ENCODE measurements at places on chromosomes 3 and 15.

DNA sequence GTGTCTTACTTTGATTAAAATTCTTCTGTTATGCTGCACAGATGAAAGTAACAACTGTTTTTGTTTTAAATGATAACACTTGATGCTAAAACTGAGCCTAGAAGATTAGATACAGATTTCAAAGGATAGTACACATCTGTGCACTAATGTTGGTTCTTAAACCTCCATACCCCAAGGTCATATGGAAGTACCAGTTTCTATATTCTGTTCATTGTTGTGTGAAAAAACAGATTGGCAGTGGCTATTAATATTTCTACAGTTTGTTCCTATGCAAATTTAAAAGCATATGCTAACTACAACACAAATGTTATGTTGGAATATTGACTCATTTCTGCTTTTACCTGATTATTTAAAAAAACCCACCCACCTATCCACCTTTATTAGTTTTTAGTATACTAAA lies 32.0 kb upstream of the GBE1 start:
- no peak for DNase-seq

GRCh38 chr3:99651531-99651930 lies 13.1 kb downstream of the COL8A1 start:
- peak; percentile 64 for DNase-seq

DNA sequence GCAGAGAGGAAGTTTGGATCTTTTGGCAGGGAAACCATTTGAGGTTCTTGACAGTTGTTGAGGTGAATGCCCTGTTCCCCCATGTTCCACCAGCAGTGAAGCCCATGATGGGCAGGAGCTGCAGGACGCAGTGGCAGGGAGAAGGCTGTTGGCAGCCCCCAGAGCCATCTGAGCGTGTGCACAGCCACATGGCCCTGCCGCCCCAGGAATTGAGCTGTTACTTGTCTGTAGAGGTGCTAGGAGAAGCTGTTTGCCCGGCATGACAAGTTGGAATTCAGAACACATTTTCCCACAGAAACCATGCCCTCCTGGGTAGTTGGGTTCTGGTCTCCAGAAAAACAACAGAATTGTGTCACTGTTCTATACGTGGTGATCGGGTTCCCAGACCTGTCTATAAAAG lies 218.2 kb upstream of the NR2E3 start:
- no peak for DNase-seq

DNA sequence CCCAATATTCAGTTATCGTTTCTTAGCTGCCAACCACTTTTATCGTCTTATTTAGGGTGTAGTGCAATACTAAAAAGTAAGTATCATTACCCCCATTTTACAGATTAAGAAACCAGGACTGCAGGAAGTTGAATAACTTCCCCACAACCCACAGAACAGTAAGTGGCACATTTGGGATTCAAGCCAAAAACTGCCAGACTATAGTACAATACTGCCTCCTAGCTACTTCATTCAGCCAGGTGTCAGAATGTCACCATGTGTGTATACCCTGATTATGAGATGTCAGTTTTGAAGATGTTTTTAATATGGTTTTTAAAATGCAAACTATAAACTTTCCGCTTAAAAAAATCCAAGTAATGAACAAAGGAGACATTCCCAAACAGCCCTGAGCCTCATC lies 74.2 kb upstream of the PROK2 start:
- no peak for DNase-seq

DNA sequence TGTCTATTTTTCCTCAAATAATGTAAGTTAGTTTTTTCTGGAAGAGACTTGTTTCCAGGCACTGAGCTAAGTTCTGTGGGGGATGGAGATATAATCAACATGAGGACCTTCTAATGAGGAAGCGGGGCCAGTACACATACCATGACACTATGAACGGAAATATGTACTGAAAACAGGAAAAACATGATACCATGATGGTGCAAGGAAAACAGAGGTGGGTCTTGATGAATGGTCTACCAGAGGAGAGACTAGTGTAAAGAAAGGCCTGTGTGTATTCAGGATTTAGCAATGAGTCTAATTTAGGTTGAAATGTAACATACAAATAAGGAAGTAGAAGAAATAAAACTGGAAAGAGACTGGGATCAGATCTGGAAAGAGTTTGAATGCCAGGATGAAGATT lies 38.9 kb upstream of the TPRG1 start:
- no peak for DNase-seq

DNA sequence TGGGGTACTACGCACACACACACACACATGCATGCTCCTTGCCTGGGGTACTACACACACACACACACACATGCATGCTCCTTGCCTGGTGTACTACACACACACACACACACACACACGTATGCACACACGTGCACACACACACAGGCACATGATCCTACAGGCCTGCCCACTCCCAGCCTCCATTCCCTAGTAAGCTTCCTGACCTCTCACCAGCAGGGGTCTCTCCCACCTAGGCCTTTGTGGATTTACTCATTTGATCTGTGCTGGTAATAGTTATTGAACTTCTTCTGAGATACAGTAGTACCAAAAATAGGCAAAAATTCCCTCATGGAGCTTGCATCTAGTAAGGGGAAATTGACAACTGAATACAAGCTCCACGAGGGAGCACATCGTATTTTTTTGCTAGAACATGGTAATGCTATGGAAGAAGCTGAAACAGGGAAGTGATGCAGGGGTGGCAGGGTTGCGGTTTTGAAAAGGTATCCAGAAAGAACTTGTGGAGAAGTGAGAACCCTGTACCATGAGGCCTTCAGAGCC lies 19.1 kb downstream of the TTC21A start:
- DNase-seq = no peak

DNA sequence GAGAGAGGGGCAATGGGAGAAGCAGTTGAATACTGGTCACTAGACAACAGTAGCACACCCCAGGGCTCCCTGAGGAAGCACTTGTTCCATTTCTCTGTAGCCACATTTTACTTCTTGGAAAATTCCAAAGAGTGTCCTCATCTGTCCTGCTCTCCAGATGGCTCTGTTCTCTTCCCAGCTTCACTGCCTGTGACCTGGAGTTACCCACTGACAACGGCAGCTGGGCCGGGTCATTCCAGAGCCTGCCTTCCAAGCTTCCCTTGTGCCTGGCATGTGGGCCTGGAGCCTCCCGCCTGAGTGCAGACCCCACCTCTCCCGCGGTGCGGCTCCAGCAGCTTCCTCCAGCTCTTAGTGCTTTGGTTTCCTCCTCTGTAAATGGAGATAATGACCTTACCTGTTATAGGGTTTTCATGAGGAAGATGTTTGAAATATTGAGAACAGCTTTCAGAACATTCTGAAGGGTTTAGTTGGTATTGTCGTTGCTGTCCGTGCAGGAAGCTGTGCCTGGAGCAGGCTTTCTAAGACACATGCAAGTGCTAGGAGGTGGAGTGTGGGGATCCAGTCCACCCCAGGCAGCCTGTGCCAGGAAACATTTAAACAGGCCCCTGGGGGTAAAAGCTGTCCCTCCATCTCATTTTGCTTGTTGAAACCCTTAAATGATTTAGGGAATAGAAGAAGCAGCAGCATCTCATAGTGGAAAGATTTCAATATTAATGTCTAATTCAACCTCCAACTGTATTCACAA lies 24.8 kb downstream of the EFCC1 start:
- DNase-seq = no peak

DNA sequence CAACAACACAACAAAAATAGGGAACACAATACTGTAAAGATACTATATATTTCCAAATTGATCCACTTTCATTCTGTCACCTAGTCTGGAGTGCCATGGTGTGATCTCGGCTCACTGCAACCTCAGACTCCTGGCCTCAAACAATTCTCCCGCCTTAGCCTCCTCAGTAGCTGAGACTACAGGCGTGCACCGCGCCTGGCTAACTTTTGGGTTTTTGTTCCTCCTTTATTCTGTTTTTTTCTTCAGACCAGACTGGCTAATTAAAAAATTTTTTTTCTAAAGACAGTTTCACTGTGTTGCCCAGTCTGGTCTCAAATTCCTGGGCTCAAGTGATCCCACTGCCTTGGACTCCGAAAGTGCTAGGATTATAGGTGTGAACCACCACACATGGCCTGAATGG lies 5.3 kb downstream of the BCL2L10 start:
- no peak for DNase-seq

GRCh38 chr15:96123028-96123400 lies 207.5 kb upstream of the NR2F2 start:
- DNase-seq = no peak

- DNase-seq = no peak
These were observed 61.3 kb upstream of the VGLL4 start for GRCh38 chr3:11705049-11705448.

GRCh38 chr15:61084944-61085367 lies 144.1 kb downstream of the RORA start:
- no peak for DNase-seq

DNA sequence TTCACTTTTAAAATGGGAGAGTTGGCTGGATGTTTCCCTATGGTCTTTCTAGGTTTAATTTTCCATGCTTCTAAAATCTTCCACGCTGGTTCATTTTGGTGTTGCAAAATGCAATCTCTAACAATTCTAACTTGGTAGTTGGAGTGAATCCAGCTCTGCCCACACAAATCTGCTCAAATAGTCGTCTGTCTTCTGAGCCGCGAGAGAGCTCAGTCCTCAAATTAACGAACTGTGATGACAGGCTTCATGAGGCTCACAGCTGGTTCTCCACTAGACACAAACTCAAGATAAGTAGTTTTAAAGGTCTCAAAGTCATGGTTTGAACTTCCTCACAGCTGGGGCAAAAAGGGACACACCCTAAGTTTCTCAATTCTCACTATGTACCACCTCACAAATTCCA lies 178.6 kb upstream of the LYSMD4 start:
- DNase-seq = no peak

DNA sequence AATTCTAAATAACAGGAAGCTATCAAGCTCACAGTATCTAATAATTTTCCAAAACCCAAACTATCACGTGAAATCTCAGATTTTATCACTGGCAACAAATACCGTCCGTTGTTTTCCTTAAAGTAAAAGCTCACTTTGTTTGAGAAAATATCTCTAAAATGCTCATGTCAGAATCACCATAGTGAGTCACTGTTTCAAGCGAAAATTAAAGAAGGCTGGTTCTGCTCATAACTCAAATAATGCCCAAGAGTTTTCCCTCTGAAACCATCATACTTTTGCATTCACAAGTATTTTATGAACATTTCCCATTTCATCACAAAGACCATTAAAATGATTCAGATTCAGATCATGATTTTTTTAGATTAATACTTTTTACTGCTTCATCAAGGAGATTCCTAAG lies 50.6 kb downstream of the TBL1XR1 start:
- DNase-seq = peak; percentile 54

- DNase-seq = no peak
These were observed 127.0 kb upstream of the ROBO2 start for GRCh38 chr3:76912841-76913383.

- peak; percentile 78 for DNase-seq
These were observed 38.2 kb upstream of the MAGI1 start for GRCh38 chr3:66076861-66077470.

DNA sequence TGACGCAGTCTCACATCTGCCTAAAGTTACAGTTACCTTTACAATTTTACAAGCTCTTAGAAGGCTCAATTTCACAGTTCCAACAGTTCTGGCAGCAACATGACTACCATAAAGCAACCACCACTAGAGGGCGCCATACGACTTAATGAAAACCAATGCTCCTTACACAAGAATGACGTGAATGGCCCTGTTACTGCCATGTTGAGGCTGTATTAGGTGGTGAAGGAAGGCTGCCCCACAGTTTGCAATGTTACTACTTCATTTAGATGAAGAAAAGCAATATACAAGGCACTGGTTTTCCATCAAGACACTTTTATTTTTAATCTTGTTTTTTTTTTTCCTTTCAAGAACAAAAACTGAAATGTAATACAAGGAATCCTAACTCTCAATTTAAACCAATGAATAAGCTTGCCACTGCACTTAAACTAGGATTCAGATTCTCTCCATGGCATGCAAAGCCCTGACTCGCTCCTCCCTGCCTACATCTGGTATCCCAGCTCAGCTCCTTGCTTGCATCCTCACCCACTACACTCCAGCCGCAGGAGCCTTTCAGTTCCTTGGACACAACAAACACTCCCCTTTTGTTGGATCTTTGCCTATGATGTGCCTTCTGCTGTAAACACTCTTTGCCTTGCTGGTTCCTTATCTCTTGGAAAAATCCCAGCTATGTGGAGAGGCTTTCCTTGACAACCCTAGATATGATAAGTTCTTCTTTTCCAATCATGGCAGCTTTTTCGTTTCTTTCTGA lies 270.7 kb downstream of the GBE1 start:
- DNase-seq = peak; percentile 50

DNA sequence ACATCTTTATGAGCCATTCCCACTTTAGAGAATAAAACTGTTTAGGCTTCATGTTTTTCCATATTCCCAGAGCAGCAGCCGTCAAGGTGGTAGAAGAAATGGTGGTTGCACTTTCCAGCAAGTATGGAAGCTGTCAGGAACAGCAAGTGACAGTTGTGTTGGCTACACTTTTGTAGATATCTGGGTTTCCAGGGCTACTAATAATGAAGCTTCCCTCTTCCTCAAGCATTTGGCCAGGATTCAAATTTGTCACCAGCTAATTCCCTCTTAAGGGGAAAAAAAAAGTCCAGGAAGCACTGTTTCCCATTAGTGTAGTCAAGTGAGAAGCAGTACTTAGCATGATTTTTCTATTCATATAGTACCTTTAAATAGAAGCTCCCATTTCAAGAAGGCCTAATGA lies 252.8 kb downstream of the IGSF11 start:
- no peak for DNase-seq

DNA sequence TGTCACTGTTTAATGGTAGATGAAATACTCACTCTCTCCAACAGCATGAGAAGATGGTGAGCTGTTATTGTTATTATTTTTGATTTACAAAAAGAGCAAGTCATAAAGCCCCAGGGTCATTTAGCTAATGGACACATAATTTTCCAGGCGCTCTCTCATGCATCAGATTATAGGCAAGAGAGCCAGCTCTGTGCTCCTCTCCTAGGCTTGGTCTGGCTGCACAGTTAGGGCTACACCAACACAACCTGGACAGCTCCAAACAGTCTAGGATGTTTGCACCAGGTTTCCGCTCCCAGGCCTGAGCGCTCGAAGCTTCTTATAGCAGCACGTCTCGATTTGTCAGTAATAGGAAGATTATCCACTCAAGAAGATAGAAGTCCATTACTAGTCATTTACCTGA lies 123.7 kb downstream of the FAM43A start:
- DNase-seq = no peak

GRCh38 chr15:40933517-40933902 lies 4.4 kb downstream of the DLL4 start:
- DNase-seq = no peak

DNA sequence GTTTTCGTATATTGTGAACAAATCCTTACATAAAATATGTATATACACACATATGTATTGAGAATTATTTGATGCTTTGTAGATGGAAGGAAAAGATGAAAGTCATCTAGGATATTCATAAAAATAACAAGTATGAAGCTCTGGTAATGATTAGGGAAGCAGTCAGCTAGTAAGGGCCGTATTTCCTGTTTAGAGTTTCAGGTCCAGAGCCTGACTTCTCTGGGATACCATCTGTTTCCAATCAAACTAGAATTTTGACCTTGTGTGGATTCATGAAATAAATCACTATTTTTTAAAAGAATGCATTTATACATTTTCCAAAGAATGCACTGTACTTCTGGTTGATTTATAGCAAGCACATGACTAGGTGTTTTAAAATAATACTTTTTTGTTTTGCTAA lies 156.1 kb upstream of the CGNL1 start:
- peak; percentile 72 for DNase-seq

- no peak for DNase-seq
These were observed 551.7 kb upstream of the CFAP20DC start for GRCh38 chr3:59601486-59601885.

GRCh38 chr15:77584201-77584600 lies 48.5 kb downstream of the LINGO1 start:
- DNase-seq = no peak
